ENCODE measurements at places on chromosomes 6 and 20.

DNA sequence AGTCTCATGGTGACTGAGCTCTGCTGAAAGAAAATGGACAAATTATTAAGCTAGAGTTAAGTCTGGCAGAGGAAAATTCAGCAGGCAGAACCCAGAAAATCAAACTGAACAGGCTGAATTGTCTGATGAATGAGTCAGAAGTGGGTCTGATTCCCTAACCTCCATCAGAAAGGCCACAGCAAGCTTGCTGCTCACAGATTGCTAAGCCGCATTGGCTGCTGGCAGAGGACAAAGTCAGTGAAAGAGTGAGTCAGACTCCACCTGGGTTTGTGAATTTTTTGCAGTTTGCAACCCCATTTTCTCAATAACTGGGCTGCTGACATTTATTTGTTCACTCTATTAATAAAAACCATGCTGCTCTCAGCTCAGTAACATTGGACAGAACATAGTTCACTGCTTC, 191.3 kb downstream of the EPM2A start:
- DNase-seq: peak; percentile 23

DNA sequence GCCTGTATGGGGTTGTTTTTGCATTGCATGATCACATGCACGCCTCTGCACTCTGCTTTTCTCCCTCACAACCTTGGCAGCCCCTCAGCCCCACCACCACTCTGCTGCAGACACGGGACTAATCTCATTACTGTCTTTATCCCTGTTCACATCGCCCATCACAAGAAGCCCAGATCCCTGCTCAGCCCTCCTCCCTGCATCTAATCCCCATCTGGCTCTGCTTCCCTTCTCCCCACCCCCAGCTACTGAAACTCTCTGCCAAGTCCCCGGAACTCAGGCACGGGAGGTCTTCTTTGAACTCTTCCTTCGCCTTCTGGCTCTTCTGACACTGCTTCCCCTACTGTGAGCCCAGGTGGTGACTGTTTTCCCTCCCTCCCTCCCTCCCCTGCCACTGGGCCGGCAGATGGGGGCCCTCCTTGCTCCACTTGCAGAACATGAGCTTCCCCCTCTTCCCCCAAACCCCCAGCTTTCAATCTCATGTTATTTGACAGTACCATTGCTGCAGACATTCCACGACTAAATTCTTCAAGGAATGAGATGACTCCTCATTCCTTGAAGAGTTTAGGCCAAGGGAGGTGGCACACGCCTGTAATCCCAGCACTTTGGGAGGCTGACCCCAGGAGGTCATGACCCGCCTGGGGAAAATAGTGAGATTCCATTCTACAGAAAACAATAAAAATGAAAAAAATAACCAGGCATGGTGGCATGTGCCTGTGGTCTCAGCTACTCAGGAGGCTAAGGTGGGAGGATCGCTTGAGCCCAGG, 21.9 kb upstream of the TULP1 start:
- peak; percentile 47 for DNase-seq

DNA sequence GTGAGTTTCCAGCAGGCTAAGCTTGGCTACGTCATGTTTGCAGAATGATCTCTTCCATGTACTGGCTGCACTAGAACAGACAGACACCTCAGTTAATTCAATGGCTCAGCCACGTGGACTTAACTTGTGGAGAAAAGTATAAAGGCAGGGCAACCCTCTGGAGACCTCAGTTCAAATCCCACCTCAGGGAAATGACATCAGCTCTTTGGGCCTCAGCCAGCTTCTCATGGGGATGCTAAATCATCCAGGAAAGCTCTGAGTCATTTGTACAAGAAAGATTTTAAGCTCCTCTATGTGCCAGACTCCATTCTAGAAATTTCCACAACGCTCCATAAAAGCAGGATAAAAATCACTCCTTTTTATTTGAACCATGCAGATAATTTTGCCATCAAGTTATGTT, 128.5 kb upstream of the SALL4 start:
- no peak for DNase-seq

DNA sequence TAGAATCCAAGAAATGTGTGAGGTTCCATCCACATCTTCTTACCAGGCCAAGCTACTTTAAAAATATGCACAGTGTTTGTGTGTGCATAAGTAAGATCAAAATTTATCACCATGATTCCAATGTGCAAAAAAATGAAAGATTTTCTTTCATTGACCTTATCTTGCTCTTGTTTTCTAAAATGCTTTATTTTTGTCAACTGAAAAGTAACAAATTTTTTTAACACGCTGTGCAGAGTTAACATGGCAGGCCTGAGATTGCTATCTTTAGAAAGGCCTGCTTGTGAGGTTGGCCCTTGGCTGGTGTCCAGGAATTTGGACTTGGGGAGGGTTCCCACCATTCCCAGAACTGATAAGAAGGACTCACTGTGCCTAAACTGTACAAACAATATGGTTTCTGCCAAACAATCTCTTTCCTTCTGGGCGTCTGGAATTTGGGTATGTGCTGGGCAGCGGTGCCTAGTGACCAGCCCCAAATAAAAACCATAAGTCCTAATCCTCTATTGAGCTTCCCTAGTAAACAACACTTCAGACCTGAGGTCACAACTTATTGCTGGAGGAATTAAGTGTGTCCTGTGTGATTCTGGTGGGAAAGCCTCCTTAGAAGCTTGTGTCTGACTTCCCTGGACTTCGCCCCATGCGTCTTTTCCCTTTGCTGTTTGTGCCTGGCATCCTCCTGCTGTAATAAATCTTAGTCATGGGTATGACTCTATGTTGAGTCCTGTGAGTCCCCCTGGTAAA, 19.8 kb upstream of the MYLIP start:
- no peak for DNase-seq

- peak; percentile 53 for DNase-seq
Measured at GRCh38 chr6:89117211-89118108, at the start of gene SRSF12. TSS of gene SRSF12 (minus strand) at chr6:89118071. CDS start at chr6:89117887, 184 bp downstream.

- no peak for DNase-seq
Measured at GRCh38 chr6:11069760-11070159, 23.9 kb upstream of the SMIM13 start.

- DNase-seq: no peak
Measured at GRCh38 chr6:118578617-118579016, 30.5 kb downstream of the PLN start.

GRCh38 chr20:577167-577791, 32.8 kb downstream of the TCF15 start:
- no peak for DNase-seq

GRCh38 chr6:47278545-47278944, 31.2 kb downstream of the TNFRSF21 start:
- no peak for DNase-seq

GRCh38 chr6:37990762-37991525, 171.4 kb downstream of the ZFAND3 start:
- no peak for DNase-seq

DNA sequence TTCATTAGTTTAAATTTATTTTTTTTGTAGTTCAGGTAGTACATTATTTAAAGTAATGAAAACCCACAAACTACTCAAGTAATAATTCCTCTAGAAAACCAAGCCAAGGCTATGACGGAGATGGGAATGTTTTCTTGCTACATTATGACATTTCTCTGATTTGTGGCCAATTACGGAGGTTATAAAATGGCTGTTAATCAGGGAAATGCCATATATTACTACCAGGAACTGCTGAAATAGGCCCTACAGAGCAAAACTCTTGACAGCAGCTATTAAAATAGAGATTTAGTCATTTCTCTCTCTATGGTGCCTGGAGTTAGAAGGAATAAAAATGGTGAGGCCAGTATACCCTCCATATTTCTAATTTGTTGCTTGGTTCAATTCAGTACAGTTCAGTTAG, 280.0 kb downstream of the ARHGAP18 start:
- no peak for DNase-seq

DNA sequence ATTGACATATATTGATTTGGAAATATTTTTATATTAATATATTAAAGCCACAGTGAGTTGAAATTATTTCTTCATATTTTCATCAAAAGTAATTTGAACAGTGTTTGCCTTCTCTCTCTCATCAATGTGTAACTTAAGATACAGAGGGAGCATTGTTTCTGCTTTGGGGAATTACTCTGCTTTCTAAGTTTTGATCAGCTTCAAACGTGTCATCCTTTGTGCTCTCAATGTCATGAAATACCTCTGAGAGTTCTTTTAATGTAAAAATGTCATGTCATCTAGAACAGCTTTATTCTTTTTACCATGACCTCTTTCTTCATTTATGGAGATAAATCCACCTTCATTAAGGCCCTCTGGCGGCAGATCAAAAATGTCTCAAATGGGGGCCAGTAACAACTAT, 259.4 kb upstream of the STXBP5 start:
- no peak for DNase-seq
